ENCODE measurements at places on chromosomes 2 and 18.

GRCh38 chr2:100527440-100528015, 35.3 kb upstream of the PDCL3 start:
- no peak for DNase-seq

DNA sequence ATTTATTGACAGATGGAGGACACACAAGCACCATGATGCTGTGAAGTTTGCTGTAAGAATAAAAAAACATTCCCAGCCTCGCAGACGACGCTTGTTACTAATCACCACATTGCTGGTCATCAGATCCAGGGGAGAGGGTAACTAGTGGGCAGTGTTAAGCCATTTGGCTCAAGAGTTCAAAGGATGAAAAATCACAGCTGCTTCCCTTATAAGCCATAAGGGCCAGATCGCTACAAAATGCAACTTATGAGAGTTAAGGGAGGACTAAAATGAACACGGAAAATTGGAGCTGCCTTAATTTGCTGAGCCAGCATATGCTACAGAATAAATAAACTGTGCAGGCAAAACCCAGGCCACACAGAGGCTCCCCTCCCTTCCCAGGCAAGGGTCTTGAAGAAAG, 522.6 kb downstream of the TDRD15 start:
- no peak for DNase-seq

GRCh38 chr18:35117951-35118411, 76.8 kb downstream of the MAPRE2 start:
- no peak for DNase-seq

DNA sequence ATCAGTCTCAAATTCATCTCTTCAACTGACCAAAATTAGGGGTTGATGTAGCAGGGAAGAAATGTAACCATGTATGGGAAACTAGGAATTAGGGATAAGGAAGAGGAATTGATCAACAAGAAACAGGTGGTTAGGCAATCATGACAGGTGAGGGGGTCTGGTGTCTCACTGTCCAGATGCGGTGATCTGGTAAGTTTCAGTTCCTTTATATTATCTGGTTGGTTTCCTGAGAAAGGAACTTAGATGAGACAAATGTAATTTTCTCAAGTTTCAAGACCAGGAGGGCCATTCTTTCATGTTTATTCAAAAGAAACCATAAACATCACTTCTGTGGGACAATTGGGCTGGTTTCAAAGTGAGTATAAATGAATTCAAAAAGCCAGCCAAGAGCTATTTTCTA, 306.2 kb upstream of the KCNJ3 start:
- no peak for DNase-seq

GRCh38 chr18:59705145-59705544, 7.9 kb upstream of the CCBE1 start:
- no peak for DNase-seq

DNA sequence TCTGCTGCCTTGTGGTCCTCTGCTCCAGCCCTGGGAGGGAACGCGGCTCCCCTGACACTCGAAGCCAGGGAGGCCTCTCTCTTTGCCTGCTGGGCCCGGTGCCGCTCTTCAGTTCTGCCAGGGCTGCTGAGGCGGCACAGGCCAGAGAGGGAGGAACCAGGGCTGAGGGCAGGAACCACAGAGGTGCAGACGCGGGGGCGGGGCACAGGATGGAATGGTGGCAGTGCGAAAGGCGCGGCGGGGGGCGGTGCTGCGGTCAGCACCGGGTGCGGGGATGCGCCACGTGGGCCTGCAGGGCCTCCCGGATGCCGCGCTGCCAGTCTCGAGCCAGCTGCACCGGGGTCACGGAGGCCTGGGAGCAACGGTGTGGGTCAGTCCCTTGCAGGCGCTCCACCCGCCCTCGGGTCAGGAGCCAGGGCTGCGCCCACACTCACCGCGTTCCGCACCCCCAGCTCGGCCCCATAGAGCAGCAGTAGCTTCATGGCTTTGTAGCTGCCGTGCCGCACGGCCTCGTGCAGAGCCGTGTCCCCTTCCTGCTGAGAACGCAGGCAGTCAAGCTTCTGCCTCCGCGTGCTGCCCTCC, 4.4 kb downstream of the ANKRD23 start:
- DNase-seq = peak; percentile 12

- DNase-seq = no peak
Measured at GRCh38 chr2:65856928-65857327, 424.5 kb upstream of the SPRED2 start.

- no peak for DNase-seq
Measured at GRCh38 chr2:182941121-182941722, 74.8 kb upstream of the FRZB start.

- no peak for DNase-seq
Measured at GRCh38 chr2:217599906-217600305, 402.9 kb downstream of the TNS1 start.

- DNase-seq = no peak
Measured at GRCh38 chr18:60975420-60975819, 357.8 kb upstream of the CDH20 start.

DNA sequence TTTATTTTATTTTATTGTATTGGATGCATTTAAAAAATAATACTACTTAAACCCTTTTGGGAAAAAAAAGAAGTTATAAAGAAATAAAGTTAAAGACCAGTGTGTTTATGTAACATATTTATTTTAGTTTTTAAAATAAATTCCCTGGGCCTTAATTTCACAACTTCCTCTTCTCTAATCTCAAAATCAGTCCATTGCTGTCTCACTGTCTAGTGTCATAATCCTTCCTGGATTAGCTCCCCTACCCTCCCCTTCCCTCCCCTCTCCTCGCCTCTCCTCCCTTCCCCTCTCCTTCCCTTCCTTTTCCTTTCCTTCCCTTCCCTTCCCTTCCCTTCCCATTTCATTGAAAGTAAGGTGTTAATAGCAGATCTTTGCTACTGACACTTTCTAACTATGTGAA, 40.3 kb upstream of the ZEB2 start:
- DNase-seq = no peak

DNA sequence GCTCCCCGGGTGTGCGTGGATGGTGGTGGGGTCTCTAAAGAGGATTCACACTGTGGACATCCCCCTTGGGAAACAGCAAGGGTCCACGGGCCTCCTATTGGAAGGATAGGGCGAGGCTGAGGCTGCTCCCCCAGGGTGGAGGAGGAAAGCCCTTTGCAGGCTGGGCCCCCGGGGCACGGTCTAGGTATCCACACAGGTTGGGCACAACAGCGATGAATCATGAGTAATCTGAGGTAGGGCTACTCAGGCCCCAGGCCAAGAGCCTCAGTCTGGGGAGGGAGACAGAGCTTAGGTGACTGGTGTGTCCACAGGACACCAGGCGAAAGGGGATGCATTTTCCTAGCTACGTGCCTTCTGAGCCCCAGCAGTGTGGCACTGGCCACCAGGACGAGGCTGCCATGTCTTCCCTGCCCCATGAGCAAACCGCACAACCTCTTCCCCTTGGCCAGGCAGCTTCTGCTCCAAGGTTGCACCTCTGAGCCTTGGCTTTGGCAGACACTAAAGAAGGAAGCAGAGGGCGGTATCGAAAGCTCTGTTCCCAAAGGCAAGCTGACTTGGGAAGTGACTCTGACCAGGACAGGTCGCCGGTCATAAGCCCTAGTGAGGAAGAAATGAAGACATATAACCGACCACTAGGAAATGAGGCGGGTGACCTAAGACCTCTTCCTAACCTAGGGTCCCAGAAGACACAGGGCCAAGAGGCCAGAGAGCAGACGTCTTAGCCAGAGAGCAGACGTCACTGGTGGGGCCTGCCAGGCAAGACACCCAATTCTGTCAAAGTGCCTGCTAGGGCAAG, 14.6 kb upstream of the SEMA4C start:
- DNase-seq = no peak

- DNase-seq = peak; percentile 66
Measured at GRCh38 chr2:118089139-118089800, 999 bp downstream of the INSIG2 start.

DNA sequence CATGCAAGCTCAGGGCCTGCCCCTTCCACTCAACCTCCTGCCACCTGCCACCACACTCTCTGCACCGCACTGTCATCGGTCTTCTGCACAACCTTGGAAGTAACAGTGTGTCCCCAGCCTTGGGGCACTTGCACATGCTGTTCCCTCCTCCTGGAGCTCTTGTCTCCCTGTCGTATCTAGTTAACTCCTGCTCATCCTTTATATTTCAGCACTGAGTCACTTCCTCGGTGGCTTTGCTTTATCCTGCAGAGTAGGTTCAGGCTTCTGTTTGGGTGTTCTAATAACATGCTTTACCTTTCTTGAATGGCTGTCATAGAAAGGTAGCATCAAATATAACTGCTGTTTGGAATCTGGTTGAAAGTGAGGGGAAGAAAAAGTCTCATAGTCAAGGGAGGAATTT, 25.3 kb downstream of the PAX8 start:
- DNase-seq = no peak

DNA sequence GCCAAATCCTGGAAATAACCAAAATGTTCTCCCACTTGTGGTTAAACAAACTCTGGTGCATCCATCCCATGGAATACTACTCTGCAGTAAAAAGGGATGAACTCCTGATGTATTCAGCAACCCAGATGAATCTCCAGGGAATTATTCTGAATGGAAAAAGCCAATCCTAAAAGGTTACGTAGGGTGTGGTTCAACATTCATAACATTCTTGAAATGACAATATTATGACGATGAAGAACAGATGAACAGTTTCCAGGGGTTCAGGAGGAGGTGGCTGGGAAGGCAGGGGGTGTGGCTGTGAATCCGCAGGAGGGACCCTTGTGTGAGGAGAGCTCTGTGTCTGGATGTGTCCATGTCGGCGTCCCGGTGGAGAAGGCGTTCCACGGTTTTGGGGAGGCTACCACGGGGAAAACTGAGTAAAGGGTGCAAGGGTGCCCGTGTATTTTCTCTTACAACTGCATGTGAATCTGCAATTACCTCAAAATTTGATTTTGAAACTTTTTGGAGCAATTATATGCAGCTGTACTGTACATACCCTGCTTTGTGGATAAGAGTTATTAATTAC, 47.3 kb downstream of the KCNG2 start:
- DNase-seq = no peak

GRCh38 chr18:64886995-64887394, 738.1 kb upstream of the LINC00305 start:
- DNase-seq = no peak

- no peak for DNase-seq
Measured at GRCh38 chr2:42071791-42072190, 24.0 kb downstream of the PKDCC start.

GRCh38 chr18:31057051-31057450, 14.5 kb upstream of the DSC3 start:
- DNase-seq = no peak

GRCh38 chr2:25251071-25251421, 82.7 kb upstream of the POMC start:
- no peak for DNase-seq

DNA sequence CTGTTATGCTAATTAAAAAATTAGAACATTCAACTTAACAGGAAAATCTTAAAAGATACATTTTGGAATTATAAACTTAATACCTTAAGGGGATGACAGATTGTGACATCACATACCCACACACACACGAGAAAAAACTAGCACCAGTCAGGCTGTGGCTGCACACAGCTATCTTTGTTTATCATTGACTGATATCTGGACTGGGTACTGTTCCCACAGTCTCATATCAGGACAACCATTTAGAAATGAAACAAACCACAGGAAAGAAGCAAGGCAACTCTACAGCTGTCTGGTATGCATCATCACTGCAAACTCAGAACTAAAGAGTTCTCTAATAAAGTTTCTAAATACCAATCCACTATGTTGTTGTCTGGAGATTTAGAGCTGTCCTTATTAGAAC, 210.9 kb upstream of the SMAD7 start:
- no peak for DNase-seq

DNA sequence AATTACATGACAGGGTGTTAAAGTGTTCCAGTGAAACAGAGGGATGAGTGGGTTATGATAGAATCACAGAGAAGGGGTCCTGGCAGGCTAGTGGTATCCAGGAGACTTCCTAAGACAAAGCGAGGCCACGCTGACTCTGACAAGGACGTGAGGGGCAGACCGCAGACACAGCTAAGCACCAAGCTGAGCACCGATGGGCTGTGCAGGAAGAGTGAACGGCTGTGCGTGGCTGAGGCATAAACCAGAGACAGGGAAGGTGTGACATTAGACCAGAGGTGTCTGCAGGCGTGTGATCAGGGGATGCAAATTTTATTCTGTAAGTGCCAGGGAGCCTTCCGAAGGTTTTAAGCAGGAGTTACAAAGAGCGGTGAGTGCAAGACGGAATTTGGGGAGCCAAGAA, 69.9 kb downstream of the PRELID3A start:
- DNase-seq = no peak

DNA sequence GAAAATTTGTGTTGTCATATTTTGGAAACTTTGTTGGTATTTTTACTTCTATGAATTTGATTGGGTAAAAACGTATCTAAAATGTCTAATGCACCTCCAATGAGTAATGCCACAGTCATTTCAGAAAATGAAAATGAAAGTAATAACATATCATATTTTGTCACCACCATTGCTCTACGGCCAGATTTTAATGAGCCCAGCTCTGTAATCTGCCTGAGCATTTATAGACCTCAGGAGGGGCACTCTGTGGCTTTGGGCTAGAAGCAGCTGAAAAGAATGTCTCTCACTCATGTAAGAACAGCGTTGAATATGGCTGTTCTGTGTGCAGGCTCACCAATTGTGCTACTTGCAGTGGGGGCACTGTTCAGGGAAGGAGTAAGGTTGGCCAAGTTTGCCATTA, 32.7 kb upstream of the ABCA12 start:
- no peak for DNase-seq

- DNase-seq = no peak
Measured at GRCh38 chr2:95760806-95761525, 169.2 kb downstream of the TRIM43 start.

- DNase-seq = no peak
Measured at GRCh38 chr18:54086863-54087262, 137.6 kb downstream of the MBD2 start.

DNA sequence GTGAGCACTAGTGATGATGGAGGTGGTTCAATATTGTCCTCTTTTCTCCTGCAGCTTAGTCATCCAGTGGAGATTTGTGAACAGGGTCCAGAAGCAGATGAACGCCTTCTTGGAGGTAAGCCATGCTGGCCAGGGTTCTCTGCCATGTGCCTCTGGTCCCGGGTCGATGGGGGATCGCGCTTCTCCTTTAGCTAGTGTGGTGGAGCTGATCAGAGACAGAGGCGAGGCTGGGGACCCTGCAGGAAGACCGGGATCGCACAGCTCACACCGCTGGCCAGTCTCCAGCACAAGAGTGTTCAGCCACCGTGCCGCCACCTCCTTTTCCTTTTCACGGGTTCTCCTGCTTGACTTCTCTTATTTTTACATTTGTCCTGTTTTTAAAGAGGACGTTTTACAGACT, 243.4 kb downstream of the ALPK2 start:
- DNase-seq = no peak

GRCh38 chr2:185835974-185836373, 97.4 kb downstream of the FSIP2 start:
- no peak for DNase-seq

- peak; percentile 26 for DNase-seq
Measured at GRCh38 chr2:9738535-9739496, 104.5 kb upstream of the TAF1B start.

DNA sequence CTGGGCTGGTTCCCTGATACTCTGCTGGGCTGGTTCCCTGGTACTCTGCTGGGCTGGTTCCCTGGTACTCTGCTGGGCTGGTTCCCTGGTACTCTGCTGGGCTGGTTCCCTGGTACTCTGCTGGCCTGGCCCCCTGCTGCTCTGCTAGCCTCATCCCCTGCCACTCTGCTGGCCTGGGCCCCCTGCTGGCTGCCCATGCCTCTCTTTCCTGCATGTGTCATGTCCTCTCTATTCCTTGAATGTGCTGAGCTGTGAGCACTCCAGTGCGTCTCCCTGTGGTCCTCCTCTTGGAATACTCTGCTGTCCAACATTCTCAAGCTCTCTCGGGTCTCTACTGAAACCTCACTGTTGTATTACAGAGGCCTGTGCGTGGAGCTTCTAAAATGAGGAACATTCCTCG, 216.3 kb downstream of the RNF144A start:
- no peak for DNase-seq
